H4 (cell line): ENCODE measurements at places on chromosomes 16 and 17.
A peak's percentile ranks its signal among the peaks of the same experiment; 100 is the strongest.

DNA sequence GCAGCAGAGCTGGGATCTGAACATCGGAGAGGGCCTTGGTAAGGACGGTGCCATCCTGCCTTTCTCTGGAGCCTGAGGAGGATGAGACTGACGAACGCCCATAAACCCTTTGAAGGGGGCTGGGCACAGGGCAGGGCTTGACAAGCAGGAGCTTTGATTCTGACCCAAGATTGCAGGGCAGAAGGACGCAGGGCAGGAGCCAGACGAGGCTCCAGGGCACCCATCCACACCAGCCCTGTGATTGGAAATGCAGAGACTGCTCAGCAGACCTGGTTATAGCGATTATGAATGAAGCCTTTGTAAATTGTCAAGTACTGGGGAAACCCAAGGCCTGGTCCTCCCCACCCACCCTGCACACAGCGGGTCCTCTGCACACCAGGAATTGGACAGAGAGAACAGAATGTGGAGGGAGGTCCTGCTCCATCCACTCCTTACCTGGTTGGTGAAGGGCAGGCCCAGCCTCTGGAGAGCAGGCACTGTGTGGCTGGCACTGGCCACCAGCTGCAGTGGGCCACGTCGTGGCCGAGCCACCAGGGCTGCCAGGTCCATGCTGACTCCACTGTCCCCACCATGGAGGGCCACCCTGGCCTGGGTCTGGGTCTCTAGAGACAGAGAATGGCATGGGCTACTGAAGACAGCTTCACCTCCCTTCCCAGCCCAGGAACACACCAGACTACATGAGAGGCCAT is 68.8 kb downstream of the RMI2 start:
- no peak for DNase-seq

DNA sequence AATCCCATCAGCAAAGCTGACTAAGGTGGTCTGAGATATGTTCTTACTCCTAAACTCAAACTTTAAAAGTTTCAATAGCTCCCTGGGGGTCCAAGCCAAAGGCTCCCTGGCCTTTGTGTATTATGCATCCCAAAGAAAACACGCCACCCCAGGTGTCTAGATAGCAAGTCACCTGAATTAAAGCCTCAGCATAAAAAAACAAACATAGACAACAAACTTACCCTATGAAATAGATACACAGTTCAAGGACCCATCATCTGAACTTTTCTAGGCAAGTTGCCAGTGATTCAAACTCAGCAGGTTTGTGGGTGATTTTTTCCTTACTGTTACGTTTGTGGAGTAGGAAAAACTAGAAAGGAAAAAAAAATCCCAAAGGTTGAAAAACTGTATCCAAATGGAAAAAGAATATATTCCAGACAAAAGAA is 12.5 kb downstream of the CMTM3 start:
- DNase-seq, result no peak

DNA sequence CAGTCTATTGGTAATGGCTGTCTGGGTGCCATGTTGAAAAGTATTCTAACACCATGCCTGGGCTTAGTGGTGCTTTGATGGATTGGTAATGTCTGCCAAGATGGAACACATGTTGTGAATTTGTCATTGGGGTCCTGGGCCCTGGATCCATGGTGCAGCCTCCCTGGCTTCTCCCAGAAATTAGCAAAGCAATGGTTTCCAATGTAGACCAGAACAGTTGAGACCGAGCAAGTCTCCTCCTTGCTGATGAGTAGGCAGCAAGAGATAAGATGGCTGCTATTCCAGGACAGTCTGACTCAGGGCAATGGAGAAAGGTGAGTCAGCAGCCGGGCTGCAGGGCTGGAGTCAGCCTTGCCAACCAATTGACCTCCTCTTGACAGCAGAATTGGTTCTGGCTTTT is 30.8 kb downstream of the GPR139 start:
- peak; percentile 21 for DNase-seq

DNA sequence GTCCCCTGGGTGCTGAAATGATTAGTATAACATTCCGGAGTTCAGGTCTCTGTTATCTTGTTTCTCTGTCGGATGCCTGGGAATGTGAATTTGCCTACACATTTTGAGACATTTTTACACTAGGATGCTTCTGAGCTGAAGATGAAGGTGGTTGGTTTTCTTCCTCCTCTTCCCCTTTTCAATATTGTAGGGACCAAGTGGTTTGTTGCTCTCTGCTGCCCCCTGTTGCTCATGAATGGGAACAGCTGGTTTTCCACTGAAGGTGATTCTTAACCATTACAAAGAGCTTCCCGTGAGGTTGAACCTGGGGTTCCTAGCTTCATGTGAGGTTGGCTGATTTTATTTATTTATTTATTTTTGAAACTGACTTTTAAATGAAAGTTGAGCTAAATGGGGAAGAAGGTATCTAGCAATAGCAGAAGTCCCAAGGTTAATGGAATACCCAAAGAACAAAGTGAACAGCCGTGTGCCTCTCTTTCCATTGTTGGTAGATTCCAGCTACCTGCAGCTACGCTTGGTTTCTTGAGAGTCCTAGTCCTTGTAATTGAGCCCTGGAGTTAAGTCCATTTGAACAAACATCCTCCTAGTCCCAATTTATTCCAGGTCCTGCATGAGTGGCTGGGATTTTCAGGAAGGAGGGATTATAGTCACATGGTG is 983.9 kb upstream of the EEF2KMT start:
- DNase-seq, result peak; percentile 5

- DNase-seq, result no peak
Measured at GRCh38 chr17:50217591-50217990, 16.2 kb upstream of the COL1A1 start.

GRCh38 chr16:8901320-8901861 is 19.2 kb downstream of the LITAFD start:
- DNase-seq, result no peak

DNA sequence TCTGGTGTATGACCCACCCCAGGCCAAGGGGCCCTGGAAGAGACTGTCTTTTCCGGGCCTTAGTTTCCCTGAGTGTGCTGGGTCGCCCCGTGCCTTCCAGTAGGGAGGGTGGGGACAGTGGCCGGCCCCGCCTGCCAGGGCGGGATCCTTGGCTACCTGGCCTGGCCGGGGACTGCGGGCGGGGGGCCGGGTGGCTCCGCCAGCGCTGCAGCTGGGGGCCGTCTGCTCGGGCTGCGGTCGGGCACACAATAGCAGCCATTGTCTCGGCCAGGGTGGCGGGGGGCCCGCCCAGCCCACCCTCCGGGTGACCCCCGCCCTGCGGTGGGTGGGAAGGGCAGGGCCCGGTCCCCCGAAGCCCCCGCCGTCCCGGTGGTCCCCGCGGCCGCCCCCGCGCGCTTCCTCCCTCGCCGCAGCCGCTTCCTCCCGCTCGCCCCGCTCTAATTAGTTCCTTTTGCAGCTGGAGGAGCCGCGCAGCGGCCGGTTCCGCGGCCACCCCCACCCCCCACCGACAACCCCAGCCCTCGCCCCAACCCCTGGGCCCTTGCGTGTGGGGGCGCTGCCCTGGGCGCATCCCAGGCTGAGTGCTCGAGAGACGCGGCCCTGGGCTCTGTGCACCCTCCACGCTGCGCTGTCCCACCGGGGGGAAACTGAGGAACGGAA is 11.6 kb downstream of the GLIS2 start:
- no peak for DNase-seq

GRCh38 chr16:81997738-81998137 is 13.5 kb downstream of the SDR42E1 start:
- peak; percentile 52 for DNase-seq

- DNase-seq, result peak; percentile 91
Measured at GRCh38 chr16:74743668-74744299, 30.8 kb downstream of the FA2H start.

GRCh38 chr17:55897301-55897700 is 146.4 kb downstream of the PCTP start:
- no peak for DNase-seq

GRCh38 chr16:66400503-66401380 is 26.4 kb upstream of the BEAN1 start:
- DNase-seq, result no peak

- no peak for DNase-seq
Measured at GRCh38 chr17:76893623-76894334, 25.6 kb downstream of the MGAT5B start.

- DNase-seq, result no peak
Measured at GRCh38 chr16:87426423-87427215, 34.5 kb downstream of the MAP1LC3B start.

DNA sequence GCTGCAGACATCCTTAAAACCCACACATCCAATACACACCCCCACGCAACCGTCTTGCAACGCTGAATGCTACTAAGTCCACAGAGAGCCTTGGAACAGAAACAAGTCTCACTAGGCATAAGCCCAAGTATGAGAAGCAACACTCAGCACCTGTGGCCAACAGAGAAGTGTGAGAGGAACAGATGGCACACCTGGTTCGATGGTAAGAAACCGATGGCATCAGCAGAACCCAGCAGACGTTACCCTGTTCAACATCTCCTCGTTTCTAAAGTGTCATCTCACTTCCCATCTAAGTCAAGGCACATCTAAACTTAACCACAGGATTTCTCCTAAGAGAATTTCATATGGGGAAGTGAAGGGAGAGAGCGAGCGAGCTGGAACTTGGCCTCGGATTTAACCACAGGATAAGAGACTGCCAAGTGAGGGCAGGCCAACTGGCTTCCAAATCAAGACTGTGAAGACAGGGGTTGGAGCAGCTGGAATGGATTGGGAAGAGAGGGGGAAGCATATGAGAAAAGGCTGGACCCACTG is 41.0 kb downstream of the NXPH3 start:
- no peak for DNase-seq

- no peak for DNase-seq
Measured at GRCh38 chr17:63419949-63420867, 25.9 kb downstream of the CYB561 start.

GRCh38 chr17:6919158-6919557 is 76.7 kb upstream of the ALOX12 start:
- DNase-seq, result no peak

DNA sequence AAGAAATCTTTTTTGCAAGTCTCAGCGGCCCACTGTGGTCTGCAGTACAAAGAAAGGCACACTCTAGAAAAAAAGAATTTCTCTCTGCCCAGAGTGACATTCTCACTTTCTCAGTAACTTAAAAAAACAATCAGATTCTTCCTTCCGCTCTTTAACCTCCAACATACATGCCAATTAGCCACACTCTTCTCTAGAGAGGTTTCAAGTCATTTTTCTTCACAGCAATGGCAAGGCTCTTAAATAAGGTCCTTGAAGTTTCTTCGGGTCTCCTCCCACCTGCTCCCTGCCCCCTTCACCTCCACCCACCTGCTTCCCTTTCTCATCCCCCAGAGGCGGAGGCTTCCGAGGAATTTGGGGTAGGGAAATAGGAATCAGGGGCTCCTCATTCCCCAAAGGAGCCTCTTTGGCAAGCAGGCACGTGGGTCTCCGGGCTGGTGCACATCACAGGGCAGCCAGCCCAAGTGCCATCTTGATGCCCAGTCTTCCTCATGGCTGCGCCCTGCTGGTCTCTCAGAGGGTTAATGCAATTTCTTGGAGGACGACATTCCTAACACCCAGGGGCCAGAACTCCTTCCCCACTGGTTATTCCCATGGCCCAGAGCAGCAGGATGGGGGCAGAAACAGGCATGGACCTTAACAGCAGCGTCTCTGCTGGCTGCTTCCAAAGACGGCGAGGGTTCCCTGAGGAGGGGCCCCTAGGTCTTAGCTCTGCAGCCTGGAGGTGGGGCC is 855 bp upstream of the MEOX1 start:
- DNase-seq, result no peak

DNA sequence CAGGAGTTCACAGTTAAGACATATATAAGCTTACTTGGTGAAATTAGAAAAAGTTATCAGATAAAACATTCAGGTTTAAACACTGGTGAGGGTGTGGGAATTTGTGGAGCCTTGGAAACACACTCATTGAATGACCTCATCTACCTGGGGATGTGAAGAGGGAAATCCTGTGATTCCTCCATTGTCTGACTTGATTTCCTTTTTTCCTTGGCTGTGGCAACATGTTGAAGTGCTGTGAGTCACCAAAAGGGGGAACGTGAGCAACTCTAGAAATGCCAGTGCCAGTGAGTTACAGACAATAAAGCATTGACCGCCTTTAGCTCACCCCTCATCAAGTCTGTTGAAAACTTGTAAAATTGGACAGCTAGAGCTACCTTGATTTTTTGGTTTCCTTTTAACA is 1.8 kb downstream of the HMOX2 start:
- no peak for DNase-seq

GRCh38 chr16:25005445-25006306 is 9.5 kb downstream of the ARHGAP17 start:
- DNase-seq, result no peak

DNA sequence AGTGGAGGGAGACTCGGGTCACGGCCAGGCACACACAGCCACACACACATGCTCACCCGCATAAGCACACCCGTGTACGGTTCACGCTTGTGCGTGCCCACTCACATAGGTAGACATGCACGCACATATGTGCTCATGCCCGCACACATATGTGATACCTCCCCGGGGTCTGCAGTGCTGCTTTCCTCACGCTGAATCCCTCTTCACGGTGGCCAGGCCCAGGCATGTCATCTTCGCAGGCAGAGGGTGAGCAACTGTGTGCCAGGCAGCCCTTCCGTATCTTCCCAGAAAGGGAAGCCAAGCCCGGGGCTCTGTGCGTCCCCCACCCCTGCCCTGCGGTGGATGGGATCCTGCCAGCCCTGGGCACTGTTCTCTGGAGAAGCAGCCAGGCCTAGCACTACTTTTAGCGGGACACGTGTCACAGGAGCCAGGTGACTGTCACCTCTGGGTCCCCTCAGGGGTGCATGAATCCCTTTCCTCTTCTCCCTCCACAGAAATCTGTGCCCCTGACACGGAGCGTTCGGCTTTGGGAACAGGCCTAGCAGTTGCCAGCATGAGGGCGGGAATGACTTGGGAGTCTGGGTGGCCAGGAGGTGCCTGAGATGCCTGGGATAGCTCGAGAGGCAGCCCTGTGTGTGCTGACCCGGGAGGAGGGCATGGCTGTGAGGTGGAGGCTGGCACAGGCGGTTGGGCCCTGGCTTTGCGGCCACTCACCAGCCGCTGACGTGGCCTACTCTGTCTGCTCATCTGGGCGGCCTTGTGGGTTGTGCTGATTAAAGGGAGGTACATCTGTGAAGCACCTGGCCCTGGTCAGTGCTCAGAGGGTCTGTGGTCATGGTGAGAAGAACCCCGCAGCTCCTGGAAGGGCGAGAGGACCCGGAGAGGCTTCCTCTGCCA is 47.5 kb downstream of the BAIAP2 start:
- DNase-seq, result no peak

DNA sequence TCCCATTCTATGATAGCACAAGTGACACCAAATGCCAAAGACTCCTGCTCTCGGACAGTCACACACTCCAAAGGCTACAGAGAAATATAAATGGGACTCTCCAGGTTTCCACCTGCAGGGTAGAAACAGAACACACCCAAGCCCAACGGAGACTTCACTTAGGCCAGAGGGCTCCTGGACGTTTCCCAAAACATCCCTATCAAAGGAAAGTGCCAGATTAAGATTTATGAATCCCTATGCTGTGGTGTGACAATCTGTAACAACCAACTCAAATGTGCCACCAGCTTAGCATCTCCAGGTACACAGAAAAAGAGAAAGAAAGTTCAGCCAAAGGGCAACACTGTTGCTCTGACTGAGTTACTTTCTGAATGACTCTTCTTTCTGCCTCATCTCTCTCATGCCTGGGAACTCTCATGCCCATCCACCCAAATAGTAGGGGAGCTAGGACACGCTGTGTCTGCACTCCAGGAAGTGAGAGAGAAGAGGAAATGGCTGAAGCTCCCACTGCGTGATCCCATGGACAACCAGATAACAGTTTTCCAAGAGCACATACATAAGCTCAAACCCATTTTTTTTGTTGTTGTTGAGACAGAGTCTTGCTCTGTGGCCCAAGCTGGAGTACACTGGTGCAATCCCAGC is 49.7 kb downstream of the SMG6 start:
- no peak for DNase-seq
